ENCODE measurements at places on chromosomes 6 and 20.

- DNase-seq: no peak
Measured at GRCh38 chr20:25014816-25015215, 22.3 kb upstream of the APMAP start.

GRCh38 chr6:118672678-118673077 lies 21.3 kb upstream of the CEP85L start:
- no peak for DNase-seq

DNA sequence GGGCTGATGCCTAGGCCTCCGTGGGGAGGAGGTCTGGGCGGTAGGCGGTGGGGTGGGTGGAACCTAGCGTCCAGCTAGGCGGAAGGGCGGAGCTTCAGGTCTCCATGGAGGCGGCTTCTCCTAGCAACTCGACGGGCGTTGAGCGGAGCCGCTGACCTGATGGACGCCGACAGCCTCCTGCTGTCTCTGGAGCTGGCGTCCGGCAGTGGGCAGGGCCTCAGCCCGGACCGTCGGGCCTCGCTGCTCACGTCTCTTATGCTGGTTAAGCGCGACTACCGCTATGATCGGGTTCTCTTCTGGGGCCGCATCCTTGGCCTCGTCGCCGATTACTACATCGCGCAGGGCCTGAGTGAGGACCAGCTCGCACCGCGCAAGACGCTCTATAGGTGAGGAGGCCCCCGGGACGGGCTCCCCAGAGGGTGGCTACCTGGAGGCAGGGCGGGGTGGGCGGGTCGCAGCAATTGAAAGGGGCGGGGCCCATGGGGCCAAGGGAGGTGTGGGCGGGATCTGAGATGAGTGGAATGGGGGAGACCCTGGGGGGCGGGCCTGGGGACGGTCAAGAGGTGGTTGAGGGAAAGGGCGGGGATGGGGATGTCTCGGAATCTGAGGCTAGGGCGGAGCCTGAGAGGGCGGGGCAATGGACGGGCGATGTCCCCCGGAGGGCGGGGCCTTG lies at the start of gene RSPH9:
Gene RSPH9 (plus strand): TSS at position 97 of the 673 bp plus-strand sequence. CDS start 63 bp downstream, at position 160.
- DNase-seq: no peak

GRCh38 chr6:132246632-132247270 lies 154.5 kb downstream of the MOXD1 start:
- no peak for DNase-seq
